ENCODE measurements at places on chromosomes 7 and 10. TPM values are rescaled to one million over a fixed set of nuclear protein-coding genes. Genes with fewer than 3 reads are reported as not detected.
A peak's percentile ranks its signal among the peaks of the same experiment; 100 is the strongest.

GRCh38 chr7:151314401-151314800 lies 27.2 kb upstream of the NUB1 start:
- no peak overlapping the region for H3K27ac ChIP-seq
- H3K4me3 ChIP-seq: no peak overlapping the region
- no peaks in the 10 kb centered on the region for H3K4me1 ChIP-seq
- H3K27me3 ChIP-seq: no peaks in the 10 kb centered on the region

GRCh38 chr10:103111031-103111917 lies 81.8 kb downstream of the NT5C2 start:
- no peak overlapping the region for H3K27ac ChIP-seq
- peaks cover 10% of the 10 kb centered on the region for H3K4me1 ChIP-seq
- peaks cover 29% of the 10 kb centered on the region for H3K36me3 ChIP-seq

- H3K4me1 ChIP-seq: no peaks in the 10 kb centered on the region
- H3K27me3 ChIP-seq: no peaks in the 10 kb centered on the region
- no peak overlapping the region for H3K4me3 ChIP-seq
- H3K27ac ChIP-seq: no peak overlapping the region
Measured at GRCh38 chr10:28984431-28984830, 304.4 kb upstream of the LYZL1 start.

FBXL13 gene
- total RNA-seq: 2.7 TPM

GRCh38 chr7:6430271-6430940 lies 17.3 kb downstream of the DAGLB start:
- H3K4me3 ChIP-seq: no peak overlapping the region
- no peak overlapping the region for H3K27ac ChIP-seq
- H3K36me3 ChIP-seq: peaks cover 55% of the 10 kb centered on the region
- no peaks in the 10 kb centered on the region for H3K4me1 ChIP-seq
- peak; percentile 69 for DNase-seq
- H3K27me3 ChIP-seq: no peaks in the 10 kb centered on the region

GRCh38 chr7:155805826-155806095 lies 6.5 kb downstream of the SHH start:
- no peak overlapping the region for H3K27ac ChIP-seq
- H3K4me3 ChIP-seq: no peak overlapping the region
- H3K36me3 ChIP-seq: no peaks in the 10 kb centered on the region

COL1A2 gene
- total RNA-seq: 42.2 TPM

- DNase-seq: no peak
- peaks cover 50% of the 10 kb centered on the region for H3K27me3 ChIP-seq
- H3K4me1 ChIP-seq: no peaks in the 10 kb centered on the region
- H3K36me3 ChIP-seq: no peaks in the 10 kb centered on the region
Measured at GRCh38 chr7:28419716-28420115, 7.4 kb downstream of the CREB5 start.

IGFBP1 gene
- total RNA-seq: not detected

MUC12 gene
- total RNA-seq: 5.9 TPM

LRRD1 gene
- not detected for total RNA-seq

- H3K4me3 ChIP-seq: no peak overlapping the region
- DNase-seq: no peak
- no peak overlapping the region for H3K27ac ChIP-seq
- H3K27me3 ChIP-seq: no peaks in the 10 kb centered on the region
- no peaks in the 10 kb centered on the region for H3K36me3 ChIP-seq
Measured at GRCh38 chr10:129419397-129419796, 47.6 kb upstream of the MGMT start.

CPN1 gene
- total RNA-seq: 0.61 TPM

WNT16 gene
- 0.88 TPM for total RNA-seq

IGF2BP3 gene
- 106 TPM for total RNA-seq

A1CF gene
- total RNA-seq: 0.43 TPM

C10orf95 gene
- 0.61 TPM for total RNA-seq

GRCh38 chr10:62806251-62806650 lies 1.7 kb downstream of the ADO start:
- peaks cover 3% of the 10 kb centered on the region for H3K27me3 ChIP-seq
- H3K4me3 ChIP-seq: peak overlapping the region; percentile 85
- H3K4me1 ChIP-seq: peaks cover 8% of the 10 kb centered on the region
- no peak for DNase-seq
- peaks cover 3% of the 10 kb centered on the region for H3K36me3 ChIP-seq
- H3K27ac ChIP-seq: no peak overlapping the region

LMBR1 gene
- 63.5 TPM for total RNA-seq

GRCh38 chr7:16795624-16796023 lies 9.2 kb downstream of the AGR2 start:
- no peak overlapping the region for H3K27ac ChIP-seq
- H3K27me3 ChIP-seq: no peaks in the 10 kb centered on the region

DNA sequence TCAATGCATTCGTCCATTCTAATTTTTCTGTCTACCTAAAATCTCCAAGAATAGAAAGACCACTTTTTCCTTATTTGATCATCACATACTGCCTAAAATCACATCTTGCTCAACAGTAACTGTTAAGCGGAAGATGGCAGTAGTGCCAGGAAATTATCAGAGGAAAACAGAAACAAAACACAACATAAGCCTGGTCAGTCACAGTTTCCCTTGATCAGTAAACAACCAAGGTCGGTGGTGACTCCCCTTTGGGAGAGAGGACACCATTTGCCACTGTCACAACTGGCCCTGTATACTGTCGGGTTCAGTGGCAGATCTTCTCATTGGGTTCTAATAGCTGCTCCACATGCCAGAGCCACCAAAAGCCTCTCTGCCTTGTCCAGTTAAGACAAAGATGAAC lies 106.6 kb downstream of the PLXNA4 start:
- H3K4me3 ChIP-seq: no peak overlapping the region
- no peaks in the 10 kb centered on the region for H3K27me3 ChIP-seq
- no peaks in the 10 kb centered on the region for H3K4me1 ChIP-seq

DNA sequence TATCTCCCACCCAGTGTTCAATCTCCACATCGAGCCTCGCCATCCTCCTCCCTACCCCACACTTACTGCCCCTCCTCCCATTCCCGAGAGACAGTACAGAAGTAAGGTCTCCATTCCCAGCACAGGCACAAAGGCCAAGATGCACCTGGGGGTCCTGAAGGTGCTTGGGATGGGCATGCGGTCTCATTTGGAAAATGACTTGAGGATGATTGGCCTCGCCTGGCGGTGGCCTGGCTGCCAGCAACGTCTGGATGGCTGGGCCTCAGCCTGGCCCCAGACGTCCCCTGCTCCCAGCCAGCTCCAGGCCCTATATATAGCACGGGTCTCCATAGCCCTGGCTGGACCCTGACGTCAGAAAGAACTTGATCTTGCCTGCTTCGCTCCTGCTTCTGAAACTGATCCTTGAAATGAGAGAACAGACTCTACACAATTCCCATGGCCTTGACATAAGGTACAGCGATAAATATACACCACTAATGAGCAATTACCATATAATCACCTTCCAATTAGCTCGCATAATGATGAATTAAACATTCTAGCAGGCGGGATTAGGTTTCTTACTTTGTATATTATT lies 11.8 kb downstream of the EMX2 start:
- no peak overlapping the region for H3K27ac ChIP-seq
- peaks cover 99% of the 10 kb centered on the region for H3K27me3 ChIP-seq
- no peaks in the 10 kb centered on the region for H3K36me3 ChIP-seq
- no peak for DNase-seq
- no peaks in the 10 kb centered on the region for H3K4me1 ChIP-seq

- H3K36me3 ChIP-seq: no peaks in the 10 kb centered on the region
- H3K4me1 ChIP-seq: no peaks in the 10 kb centered on the region
- no peaks in the 10 kb centered on the region for H3K27me3 ChIP-seq
- no peak overlapping the region for H3K4me3 ChIP-seq
Measured at GRCh38 chr7:30366606-30367005, 82.2 kb downstream of the ZNRF2 start.

DNA sequence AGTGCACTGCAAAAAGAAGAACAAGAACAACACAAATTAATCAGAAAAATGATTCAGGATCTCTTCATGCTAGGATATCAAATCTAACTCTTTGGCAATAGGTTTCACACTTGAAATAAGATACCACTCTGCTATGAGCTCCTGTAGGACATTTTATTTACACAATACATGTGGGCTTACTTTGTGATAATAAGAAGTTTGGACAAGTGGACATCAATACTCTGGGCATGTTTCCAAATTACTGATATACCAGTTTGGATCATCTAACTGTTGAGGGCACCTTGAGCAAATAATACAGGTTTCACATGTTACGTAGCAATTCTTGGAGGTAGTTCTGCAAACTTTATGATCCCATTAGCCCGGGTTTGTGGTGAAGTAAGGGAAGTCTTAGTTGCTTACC lies 59.8 kb downstream of the CPVL start:
- H3K4me1 ChIP-seq: peaks cover 3% of the 10 kb centered on the region
- no peaks in the 10 kb centered on the region for H3K36me3 ChIP-seq
- no peak for DNase-seq
- H3K4me3 ChIP-seq: no peak overlapping the region
- no peaks in the 10 kb centered on the region for H3K27me3 ChIP-seq

Data from endodermal cell (in vitro differentiated cells).